Cardiac ventricle fibroblast (primary cell): ENCODE measurements at places on chromosomes 2 and 18. TPM values are rescaled to one million over a fixed set of nuclear protein-coding genes. Genes with fewer than 3 reads are reported as not detected.

CENPO gene
- 5.8 and 12.5 TPM in 2 replicates for total RNA-seq

IL37 gene
- total RNA-seq: not detected in 2 replicates

ANKRD29 gene
- 0.50 and 1.4 TPM in 2 replicates for total RNA-seq

GATA6 gene
- 30.0 and 37.3 TPM in 2 replicates for total RNA-seq

OSR1 gene
- total RNA-seq: 70.5 and 75.7 TPM in 2 replicates

CD226 gene
- not detected in 2 replicates for total RNA-seq

CERKL gene
- total RNA-seq: not detected in 2 replicates

EHBP1 gene
- 32.2 and 39.0 TPM in 2 replicates for total RNA-seq

CNDP1 gene
- total RNA-seq: not detected in 2 replicates

FBXO15 gene
- total RNA-seq: not detected in 2 replicates

FKBP1B gene
- total RNA-seq: 5.6 and 7.2 TPM in 2 replicates

PFN4 gene
- total RNA-seq: 0.69 TPM in 1 of 2 replicates, not detected in the other

NT5DC4 gene
- total RNA-seq: 0.12 TPM in 1 of 2 replicates, not detected in the other

GRB14 gene
- total RNA-seq: 0.12 and 0.39 TPM in 2 replicates

CCL20 gene
- total RNA-seq: 0.31 and 1.3 TPM in 2 replicates

DNAJB2 gene
- 33.6 and 35.5 TPM in 2 replicates for total RNA-seq

SLC4A3 gene
- total RNA-seq: 8.8 and 9.4 TPM in 2 replicates

USP14 gene
- total RNA-seq: 21.2 and 29.0 TPM in 2 replicates

SERPINB10 gene
- total RNA-seq: not detected in 2 replicates

DYNAP gene
- total RNA-seq: not detected in 2 replicates

MOGAT1 gene
- total RNA-seq: not detected in 2 replicates

NRP2 gene
- total RNA-seq: 8.2 and 13.2 TPM in 2 replicates

UGT1A10 gene
- not detected in 2 replicates for total RNA-seq

ASB18 gene
- total RNA-seq: not detected in 2 replicates

FOXI3 gene
- not detected in 2 replicates for total RNA-seq

ATP6V1B1 gene
- total RNA-seq: 0.12 and 1.4 TPM in 2 replicates

PLGLB1 gene
- total RNA-seq: 0.25 and 2.0 TPM in 2 replicates

MALL gene
- total RNA-seq: 38.4 and 41.5 TPM in 2 replicates
